Smooth muscle cell of bladder (primary cell): ENCODE measurements at places on chromosomes 2 and 18. TPM values are rescaled to one million over a fixed set of nuclear protein-coding genes. Genes with fewer than 3 reads are reported as not detected.

EGR4 gene
- total RNA-seq, result not detected in 2 replicates

RBKS gene
- total RNA-seq, result 1.6 and 2.4 TPM in 2 replicates

DNAJC5G gene
- not detected in 2 replicates for total RNA-seq

ALPP gene
- not detected in 2 replicates for total RNA-seq

CELF4 gene
- total RNA-seq, result 0.09 TPM in 1 of 2 replicates, not detected in the other
